Left ventricle myocardium superior (tissue), 1 donor: ENCODE measurements at places on chromosomes 3 and 15. TPM values are rescaled to one million over a fixed set of nuclear protein-coding genes. Genes with fewer than 3 reads are reported as not detected.

DNA sequence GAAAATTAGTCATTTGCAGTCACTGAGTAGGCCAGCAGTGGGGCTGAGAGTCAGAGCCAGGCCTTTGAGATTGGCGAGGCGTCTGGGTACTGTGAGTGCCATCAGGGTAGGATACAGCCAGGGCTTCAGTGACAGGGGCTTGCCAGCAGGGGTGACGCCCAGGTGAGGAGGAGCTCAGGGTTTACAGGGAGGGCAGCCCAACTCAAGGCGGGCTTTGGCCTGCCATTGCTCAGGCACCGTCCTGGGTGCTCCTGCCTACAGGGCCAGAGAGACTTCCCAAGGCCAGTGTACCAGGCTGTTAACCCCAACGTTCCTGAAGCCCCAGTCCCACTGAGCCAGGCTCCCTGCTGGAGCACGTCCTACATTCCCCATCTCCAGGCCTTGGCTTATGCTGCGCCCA, 152.0 kb downstream of the FBLN2 start:
- no peak for DNase-seq

Gene SLC12A8
- 0.52 TPM for total RNA-seq

DNA sequence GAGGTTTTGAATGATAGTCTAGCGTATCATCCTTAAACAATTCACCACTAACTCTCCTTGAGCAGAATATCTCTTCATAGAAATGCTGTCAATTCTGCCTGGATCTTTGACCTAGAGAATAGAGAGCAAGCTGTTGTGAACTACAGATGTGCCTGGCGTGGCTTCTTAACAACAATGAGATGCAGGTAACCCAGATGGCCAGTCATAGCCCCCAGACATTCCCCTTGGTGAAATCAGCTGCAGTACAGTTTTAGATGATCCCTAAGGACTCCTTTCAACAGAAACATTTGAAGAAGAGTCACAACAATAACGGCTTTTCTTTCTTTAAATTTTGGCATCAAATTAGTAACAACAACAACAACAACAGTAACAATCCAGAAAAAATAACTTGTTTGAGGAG, 1041.3 kb downstream of the ROBO1 start:
- DNase-seq, result no peak

GRCh38 chr15:92322566-92323355, 70.9 kb upstream of the ST8SIA2 start:
- DNase-seq, result peak; percentile 42

DNA sequence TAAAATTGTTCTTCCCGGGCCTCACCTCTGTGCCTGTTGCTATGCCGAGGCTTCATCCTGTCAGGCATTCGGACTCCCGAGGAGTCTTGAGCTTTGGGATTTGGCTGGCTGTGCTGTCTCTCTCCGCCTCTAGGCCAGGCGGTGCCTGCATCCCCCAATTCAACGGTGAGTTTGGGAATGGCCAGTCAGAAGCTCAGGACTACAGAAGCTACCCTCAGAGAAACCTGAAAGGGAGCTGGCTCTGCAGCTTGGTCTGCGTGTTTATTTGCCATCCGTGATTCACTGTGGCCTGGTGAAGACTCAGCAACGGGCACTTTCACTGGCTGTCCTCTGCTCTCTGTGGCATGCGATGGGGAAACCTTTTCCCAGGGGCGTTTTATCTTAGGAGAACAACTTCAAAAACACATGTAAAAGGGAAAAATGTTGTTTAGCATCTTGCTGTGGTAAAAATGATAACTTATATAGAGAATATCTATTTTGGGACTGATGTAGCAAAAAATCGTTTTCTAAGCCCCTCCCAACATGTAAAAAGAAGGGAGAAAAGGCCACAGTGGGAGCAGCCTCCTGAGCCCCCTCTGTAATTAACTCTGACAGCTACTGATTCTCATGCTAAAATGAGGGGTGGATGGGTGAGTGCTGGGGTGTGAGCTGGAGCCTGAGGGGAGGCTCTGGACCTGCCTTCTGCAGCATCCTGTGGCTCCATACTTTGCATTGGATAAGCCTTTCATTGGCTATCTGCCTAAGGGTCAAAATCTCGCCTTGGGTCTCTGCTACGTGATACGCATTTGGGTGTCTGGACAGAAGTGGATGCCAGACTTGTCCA, 103.4 kb upstream of the KLHL25 start:
- no peak for DNase-seq

DNA sequence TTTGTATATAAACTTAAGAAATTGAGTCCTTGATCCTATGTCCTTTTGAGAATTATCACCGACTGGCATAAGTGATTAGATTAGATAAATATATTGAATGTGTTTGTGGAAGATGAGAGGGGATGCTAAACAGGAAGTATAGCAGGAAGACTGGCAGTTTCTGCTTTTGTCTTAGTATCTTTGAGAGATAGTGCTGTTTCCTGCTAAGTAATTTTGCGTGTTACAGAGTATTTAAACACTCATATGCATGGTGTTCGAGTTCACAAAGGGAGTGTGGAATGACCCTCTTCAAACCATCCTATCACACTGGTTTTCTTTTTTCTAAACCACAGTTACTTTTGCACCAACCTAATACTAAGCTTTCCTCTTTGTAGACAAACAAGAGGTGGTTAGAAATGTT, 106.0 kb downstream of the KLHL25 start:
- no peak for DNase-seq

DNA sequence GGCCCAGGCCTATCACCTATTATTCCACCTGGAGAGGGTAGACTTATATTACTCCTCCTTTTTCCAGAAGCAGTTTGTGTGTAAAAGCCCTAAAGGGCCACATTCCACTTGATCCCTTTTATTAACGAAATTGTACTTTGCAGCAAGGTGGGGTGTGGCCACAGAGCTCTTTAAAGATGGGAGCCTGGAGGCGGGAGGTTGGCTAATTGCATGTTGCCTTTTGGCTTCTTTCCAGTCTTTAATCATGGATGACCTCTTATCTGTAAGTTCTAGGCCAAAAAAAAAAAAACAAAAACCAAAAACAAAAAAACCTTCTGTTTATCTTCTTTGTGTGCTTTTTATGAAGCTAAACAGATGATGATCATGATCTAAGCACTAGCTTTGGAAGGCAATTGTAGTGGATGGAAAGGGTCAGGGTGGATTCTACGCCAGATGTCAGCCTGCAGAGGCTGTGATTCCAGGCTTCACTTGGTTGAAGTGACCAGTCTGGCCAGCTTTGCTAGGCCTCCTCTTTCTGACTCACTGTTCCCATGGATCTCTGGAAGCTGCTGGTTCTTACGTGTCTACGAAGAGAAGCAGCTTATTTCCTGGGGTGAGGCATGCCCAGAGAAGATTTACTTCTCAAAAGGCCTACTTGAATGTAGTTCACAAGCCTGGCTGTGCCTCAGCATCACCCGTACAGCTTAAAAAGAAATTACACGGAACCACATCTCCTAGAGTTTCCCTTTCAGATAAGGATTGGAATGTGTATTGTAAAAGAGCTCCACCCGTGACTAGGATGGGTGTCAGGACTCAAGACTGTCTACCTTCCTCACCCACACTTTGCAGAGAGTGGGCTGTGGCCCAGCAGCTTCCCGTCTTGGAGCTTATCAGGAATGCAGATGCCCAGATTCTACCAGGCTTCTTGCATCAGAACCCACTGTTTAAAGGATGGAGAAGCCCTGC, 330.9 kb upstream of the C2CD4B start:
- no peak for DNase-seq

Gene SMAD6
- 14.9 TPM for total RNA-seq

DNA sequence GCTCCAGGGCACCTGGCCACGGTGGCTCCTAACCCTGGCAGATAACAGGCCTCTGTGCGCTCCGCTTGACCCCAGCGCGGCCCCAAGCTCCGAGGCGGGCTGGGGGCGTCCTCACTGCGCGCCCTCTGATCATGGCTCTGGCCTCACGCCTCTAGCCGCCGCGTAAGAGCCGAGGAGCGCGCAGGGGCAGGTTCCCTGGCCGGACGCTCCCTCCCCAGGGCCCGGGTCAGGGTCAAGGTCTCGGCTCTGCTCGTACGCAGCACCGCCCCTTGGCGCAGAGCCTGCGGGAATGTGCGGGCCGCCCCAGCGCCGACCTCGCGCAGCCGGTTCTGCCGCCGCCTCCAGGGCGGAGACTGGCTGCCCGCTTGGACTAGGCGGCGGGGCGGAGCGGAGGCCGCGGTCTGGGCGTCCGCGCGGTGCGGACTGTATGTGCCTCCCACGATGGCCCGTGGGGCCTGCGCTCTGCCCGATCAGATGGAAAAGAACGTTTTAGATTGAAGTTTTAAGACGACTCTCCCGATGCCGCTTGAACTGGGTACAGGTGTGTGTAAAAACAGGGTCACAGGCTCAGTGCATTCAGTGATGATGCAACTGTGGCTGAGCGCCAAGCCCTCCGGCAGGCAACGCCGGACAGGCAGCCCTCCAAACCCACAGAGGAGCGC, 40.8 kb downstream of the CHST14 start:
- DNase-seq, result peak; percentile 93

Gene GOLGA8J
- not detected for total RNA-seq

DNA sequence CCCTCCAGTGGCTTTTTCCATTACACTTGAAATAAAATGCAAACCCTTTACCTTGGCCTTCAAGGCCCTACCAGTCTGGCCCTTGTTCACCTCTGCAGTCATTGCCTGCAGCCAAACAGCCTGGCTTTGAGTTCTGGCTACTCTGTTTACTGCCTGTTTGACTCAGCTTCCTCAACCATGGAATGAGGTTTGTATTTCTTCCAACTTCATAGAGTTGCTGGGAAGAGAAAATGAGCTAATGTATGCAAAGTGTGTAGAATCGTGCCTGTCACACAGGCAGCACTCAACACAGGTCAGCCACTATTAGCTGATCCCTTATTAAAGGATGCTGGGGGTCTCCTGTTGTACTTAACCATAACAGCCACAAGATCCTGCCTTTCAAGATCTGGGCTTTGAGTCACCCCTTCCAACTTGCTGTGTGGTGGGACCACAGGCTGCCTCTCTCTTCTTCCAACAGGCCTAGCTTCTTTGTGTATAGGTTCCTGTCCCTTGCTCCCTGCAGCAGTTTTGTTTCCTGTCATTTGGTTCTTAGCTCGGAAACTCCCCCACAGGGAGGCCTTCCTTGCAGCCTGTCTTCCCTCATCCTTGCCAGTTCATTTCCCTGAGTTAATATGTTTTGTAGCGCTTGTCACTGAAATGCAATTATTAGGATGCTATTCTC, 6.4 kb downstream of the MED12L start:
- DNase-seq, result no peak

DNA sequence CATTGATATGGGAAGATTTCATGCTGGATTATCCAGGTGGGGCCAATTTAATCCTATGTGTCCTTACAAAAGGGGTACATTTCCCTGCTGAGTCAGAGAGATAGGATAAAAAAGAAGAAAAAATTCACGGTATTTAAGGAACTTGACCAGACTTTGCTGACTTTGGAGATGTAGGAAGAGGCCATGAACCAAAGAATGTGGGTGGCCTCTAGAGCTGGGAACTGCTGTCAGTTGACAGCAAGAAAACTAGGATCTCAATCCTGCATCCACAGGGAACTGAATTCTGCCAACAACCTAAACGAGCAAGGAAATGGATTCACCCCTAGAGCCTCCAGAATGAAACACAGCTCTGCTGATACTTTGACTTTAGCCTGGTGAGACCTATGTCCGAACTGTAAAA, 148.1 kb upstream of the SLC24A5 start:
- DNase-seq, result no peak

- DNase-seq, result no peak
These were observed 313.9 kb upstream of the SATB1 start for GRCh38 chr3:18739099-18739433.

Gene CPLX3
- 4.1 TPM for total RNA-seq

Gene MRPL47
- 47.8 TPM for total RNA-seq

Gene ZNF80
- total RNA-seq, result not detected

DNA sequence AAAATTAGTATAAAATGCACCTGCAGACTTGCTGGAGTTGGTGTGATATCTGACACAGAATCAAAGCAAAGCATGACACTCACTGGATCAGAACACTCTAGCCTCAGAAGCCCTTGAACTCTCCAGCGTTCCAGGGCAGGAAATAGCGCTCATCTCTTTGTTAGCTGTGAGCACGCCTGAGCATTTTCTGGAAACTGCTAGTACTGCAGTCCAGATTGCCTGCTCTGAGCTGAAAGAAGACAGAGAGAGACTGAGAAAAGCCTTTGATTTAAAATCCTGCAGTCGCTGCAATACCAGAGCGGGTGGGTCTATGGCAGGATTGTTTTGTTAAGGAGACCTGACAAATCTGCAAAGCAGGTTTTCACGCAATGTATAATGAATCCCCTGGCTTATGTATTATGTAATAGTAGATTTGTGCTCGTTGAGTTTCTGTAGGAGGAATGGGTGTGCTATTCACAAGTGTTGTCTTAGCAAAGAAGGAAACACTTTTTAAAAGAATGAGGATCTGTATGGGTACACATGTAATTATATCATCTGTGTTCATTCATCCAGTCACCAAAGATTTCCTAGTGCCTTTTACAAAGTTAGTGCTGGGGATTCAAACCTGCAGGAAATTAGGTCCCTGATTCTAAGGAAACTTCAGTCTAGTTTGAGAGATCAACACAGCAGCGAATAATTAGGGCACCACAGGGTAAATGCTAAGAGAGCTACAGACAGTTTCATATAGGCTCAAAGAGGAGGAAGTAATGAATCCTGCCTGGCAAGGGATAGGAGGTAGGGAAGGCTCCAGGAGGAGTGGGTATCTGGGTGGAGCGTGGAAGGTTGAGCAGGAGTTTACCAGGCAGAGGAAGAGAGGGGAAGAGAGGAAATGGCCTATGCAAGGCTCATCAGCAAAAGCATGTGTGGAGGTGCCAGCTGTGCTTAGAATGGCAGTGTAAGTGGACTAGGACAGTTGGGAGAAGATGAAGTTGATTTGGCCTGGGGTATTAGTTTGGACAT, 26.1 kb upstream of the MGLL start:
- no peak for DNase-seq

Gene HRG
- total RNA-seq, result not detected

Gene GOLGA6A
- total RNA-seq, result not detected

Gene XXYLT1
- 2.1 TPM for total RNA-seq

- no peak for DNase-seq
These were observed 30.1 kb downstream of the BDH1 start for GRCh38 chr3:197525706-197526105.

Gene UPK1B
- total RNA-seq, result 0.77 TPM

DNA sequence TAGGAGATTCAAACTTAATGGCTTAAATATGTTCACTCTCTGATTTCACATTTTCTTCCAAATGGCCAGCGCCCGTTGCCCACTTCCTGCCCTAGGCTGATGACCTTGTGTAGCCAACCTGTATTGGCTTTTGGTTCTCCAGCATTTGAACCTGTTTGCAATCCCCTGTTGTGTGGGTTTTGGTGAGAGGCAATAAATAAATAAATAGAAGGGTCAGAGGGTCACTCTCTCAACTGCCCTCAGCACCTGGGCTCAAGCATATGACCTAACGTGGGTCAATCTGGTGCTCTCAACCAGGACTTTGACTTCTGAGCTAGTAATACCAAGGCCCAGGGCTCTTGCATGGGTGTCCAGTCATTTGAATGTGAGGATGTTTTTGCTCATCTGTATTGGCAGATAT, 1.8 kb upstream of the SRP14 start:
- no peak for DNase-seq

Gene ZIC1
- not detected for total RNA-seq

- DNase-seq, result no peak
These were observed 4.0 kb downstream of the TMEM89 start for GRCh38 chr3:48617559-48617958.
